ENCODE measurements at places on chromosomes 6 and 20. TPM values are rescaled to one million over a fixed set of nuclear protein-coding genes. Genes with fewer than 3 reads are reported as not detected.

The DNAH8 gene
- total RNA-seq: not detected

The TRERF1 gene
- total RNA-seq: 7.0 TPM

The TAPBP gene
- 30.8 TPM for total RNA-seq

The MAS1L gene
- not detected for total RNA-seq

The ZC2HC1B gene
- not detected for total RNA-seq

The RAET1L gene
- not detected for total RNA-seq

The TMC2 gene
- total RNA-seq: not detected

The C20orf204 gene
- total RNA-seq: 0.54 TPM

The PRDM1 gene
- 5.9 TPM for total RNA-seq

The RBM24 gene
- 10.3 TPM for total RNA-seq

The HTR1B gene
- 0.18 TPM for total RNA-seq

The PPDPF gene
- 326 TPM for total RNA-seq

The MPIG6B gene
- total RNA-seq: not detected
